ENCODE measurements at places on chromosomes 6 and 20. TPM values are rescaled to one million over a fixed set of nuclear protein-coding genes. Genes with fewer than 3 reads are reported as not detected.

Gene CCN2
- polyA plus RNA-seq, result 41.4 TPM

GRCh38 chr20:53124075-53124551 lies 152.0 kb downstream of the TSHZ2 start:
- DNase-seq, result no peak

- DNase-seq, result no peak
Observed at GRCh38 chr6:35082733-35083403, 58.3 kb downstream of the TCP11 start.

DNA sequence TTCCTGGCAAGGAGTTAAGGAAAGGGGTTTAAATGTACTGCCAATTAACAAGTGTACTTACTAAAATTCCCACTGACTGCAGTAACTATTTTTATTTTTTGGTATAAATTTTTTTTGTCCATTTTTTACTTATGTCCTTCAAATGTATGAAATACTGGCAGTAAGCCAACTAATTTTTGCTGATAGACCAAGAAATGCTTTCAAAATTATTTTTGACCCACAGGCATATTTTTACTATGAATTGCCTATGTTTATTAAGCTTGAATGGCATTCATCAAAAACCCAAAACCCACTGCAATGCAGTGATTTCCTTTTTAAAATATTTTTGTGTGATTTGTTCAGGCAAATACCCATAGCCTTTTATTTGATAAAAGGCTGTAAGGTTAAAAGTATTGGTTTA lies 560.1 kb downstream of the UTRN start:
- DNase-seq, result no peak

Gene SRMS
- polyA plus RNA-seq, result 0.10 TPM

- DNase-seq, result no peak
Observed at GRCh38 chr6:32519910-32520258, 10.2 kb downstream of the HLA-DRB5 start.

Gene OPRL1
- polyA plus RNA-seq, result 0.25 TPM

Gene MRS2
- polyA plus RNA-seq, result 19.8 TPM

DNA sequence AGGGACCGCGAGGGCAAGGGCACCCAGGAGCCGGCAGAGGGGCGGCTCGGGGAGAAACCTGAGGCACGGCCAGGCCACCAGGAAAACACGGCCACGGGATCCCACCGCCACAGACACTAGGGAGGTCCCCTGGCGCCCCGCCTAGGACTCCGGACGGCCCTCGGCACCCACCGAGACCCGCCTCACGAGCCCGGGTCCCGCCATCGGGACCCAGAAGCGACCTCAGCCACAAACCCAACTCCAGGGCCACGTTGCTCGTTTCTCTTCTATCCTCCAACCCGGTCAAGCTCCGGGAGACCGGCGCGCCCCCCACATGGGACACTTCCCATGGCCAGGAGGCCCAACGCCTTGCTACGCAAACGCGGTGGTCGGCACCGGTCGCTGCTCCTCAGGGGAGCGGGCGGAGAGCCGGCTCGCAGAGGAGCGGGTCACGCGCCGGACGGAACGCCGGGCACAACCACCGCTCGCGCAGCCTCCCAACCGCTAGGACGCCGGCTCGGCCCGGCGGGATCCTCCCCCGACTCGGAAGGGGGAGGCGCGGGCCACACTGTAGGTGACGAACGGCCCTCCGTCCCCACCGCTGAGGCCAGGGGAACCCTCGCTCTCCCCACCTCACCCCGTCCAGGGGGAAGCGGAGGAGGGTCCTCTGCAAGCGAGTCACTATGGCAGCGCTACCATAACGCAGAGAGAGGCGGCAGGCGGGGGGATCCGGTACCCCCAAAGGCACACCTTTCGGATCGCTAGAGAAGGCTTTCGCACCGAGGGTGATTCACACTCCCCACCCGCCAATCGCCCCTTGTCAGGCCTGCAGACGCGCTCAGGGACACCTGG lies 1514.1 kb upstream of the DEFB115 start:
- no peak for DNase-seq

- DNase-seq, result no peak
Observed at GRCh38 chr6:37319156-37319555, 34.6 kb upstream of the RNF8 start.

GRCh38 chr20:17688965-17689364 lies 6.9 kb upstream of the RRBP1 start:
- no peak for DNase-seq

DNA sequence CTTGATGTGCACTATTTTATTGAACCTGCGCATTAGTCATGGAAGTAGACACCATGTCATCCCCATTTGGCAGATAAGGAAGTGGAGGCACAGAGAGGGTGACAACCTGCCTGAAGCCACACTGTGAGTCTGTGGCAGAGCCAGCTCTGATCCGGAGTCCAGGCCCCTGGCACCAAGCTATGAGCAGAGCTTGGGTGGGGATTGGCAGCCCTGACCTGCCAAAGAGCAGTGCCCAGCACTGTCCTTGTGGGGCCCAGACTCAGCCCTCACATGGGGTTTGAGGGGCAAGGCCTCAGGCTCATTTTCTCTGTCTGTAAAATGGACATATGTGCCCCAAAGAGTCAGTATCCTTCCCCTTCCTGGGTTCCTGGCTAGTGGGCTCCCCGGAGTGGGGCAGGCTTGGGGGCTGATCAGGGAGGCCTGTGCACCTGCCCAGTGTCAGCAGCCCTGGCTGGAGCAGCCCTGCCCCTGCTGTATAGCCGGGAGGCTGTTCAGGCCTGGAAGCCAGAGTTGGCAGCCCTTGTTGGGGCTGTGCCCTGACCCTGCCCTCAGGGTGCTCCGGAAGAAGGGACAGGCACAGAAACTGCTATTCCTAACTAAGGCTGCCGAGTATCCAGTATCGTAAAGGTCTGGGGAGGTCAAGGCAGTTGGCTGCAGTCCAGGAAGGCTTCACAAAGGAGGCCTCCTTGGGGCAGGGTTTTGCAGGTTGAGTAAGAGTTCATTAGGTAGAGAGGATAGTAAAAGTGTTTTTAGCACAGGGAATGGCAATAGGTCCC lies 38.7 kb downstream of the TGM2 start:
- no peak for DNase-seq

DNA sequence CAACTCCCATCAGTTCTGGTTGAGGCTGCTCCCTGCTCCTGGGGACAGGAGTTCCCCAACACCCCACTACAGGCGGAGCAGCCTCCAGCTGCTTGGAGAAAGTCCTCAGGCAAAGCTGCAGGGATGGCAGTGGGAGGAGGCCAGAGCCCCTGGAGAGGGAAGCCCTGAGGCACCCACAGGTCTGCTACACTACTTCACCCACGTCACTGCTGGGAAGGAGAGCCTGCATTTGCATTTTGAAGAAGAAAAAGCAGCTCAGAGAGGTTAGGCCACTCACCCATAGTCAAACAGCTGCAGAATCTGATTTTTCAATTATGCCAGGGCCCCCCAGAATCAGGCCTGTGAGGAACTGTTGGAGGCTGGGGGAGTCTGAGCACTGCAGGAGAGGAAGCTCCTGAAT lies 17.2 kb downstream of the BFSP1 start:
- DNase-seq, result no peak

Gene FKBP1C
- polyA plus RNA-seq, result 2.9 TPM

Data from keratinocyte (primary cell).